NCI-H2029 treated with DMSO at 0.1 percent for 48 hours (cell line): ENCODE measurements at places on chromosomes 2 and 18.
A peak's percentile ranks its signal among the peaks of the same experiment; 100 is the strongest.

GRCh38 chr18:39805218-39805617 is 2149.8 kb upstream of the PIK3C3 start:
- peak; percentile 23 for DNase-seq

- DNase-seq = no peak
These were observed 15.2 kb downstream of the EN1 start for GRCh38 chr2:118832071-118832790.

DNA sequence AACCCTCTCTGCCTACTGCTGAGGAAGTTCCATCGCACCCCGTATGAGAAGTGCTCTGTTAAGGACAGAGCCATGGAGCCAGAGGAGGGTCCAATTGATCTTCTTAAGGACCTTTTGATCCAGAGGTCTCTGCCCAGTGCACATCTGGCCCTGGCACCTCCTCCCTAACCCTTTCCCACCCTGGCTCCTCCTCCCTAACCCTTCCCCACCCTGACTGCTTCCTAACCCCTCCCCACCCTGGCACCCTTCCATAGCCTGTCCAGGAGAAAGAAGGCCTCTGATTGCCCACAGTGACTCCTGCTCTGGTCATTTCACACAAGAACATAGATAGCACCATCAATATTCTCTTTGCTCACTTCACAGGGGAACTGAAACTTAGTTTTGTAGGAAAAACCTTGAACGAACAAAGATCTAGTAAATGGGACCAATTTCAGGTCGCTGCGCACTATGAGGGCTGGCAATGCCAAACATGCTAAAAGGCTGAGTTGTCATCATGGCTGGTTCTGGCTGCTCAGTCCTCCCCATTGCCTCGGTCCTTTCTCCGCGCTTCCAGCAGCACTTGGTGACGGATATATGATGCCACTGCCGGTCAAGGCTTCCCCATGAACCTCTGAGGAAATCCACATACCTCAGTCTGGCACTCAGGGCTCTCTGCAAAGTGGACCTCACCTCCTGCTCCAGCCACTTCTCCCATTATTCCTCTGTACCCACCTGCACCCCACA is 49.2 kb downstream of the PKDCC start:
- no peak for DNase-seq

- DNase-seq = peak; percentile 87
These were observed 75.6 kb upstream of the UXS1 start for GRCh38 chr2:106269591-106270291.

DNA sequence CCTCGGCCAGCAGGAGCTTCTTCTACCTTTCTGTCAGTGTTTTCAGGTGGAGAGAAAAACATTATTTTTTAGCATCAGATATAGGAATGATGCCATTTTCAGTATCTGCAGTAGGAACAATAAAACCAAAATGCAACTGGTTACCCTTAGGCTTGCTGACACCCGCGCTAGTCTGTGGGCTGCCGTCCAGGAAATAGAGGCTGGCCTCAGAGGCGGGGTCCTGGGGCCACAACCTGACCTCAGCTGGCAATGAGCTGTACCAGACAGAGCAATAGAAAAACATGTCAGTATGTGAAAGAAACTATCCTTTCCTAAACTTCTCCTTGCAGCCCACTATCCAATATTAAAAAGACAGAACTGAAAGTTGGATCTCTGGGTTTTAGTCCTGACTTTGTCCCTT is 4.6 kb upstream of the ST6GAL2 start:
- DNase-seq = no peak

GRCh38 chr2:240822280-240822847 is 2.3 kb upstream of the KIF1A start:
- DNase-seq = no peak

DNA sequence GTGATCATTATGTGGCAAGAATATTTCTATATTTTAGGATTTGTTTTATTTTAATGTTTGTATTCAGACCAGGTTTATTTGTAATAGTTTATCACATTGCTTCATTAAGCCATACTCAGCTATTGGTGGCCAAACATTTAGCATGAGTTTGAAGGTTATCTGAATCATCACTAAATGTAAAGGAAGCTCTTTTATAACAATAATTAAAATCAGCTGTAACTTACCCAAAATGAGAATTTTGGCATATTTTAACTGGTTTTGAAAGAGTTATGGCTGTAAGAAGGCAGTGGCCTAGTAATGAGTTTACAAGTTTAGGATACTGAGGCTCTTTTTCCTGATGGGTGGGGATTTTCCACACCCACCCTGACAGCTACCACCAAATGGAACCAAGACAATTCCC is 177.8 kb downstream of the EN1 start:
- no peak for DNase-seq

DNA sequence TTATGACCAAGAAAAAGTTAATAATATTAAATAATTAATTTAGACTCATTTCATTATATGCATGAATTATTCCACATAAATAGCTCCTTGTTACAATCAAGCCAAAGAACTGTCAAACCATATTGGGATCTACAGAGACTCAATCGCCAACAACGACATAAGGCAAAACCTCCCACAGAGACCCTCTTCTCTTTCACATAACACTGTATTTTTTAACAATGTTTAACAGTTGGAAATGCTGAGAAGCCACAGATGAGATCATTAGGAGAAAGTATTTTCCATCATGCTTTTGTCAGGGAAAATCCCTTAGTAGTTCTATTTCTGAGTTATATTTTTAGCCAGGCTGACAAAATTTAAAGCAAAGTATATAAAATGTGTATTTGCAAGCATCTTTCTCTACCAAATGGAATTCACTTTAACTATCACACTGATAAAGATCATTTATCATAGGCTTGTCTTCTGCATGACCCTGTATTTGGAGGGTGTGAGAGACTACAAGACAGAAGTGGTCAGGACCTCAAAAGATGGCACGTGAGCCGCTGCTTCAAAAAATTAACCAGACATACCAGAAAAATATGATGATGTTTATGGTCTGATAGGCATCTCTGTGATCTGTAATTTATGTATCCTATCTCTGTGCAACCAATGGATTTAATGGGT is 383.8 kb downstream of the NRXN1 start:
- DNase-seq = no peak

DNA sequence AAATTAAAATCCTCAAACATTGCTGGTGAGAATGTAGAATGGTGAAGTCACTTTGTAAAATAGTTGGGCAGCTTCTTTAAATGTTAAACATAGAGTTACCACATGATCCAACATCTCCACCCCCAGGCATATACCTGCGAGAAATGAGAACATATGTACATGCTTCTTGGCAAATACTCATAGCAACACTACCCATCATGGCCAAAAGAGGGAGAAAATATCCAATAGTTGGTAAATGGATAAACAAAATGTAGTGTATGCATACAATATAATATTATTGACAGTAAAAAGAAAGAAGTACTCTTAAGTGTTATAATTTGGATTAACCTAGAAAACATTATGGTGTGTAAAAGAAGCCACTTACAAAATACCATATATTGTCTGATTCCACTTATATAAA is 185.9 kb downstream of the CDH7 start:
- DNase-seq = no peak
